ENCODE measurements at places on chromosomes 1 and 21. TPM values are rescaled to one million over a fixed set of nuclear protein-coding genes. Genes with fewer than 3 reads are reported as not detected.
A peak's percentile ranks its signal among the peaks of the same experiment; 100 is the strongest.

Gene TFF2
- not detected for polyA plus RNA-seq

Gene EXO1
- polyA plus RNA-seq, result 1.2 TPM

DNA sequence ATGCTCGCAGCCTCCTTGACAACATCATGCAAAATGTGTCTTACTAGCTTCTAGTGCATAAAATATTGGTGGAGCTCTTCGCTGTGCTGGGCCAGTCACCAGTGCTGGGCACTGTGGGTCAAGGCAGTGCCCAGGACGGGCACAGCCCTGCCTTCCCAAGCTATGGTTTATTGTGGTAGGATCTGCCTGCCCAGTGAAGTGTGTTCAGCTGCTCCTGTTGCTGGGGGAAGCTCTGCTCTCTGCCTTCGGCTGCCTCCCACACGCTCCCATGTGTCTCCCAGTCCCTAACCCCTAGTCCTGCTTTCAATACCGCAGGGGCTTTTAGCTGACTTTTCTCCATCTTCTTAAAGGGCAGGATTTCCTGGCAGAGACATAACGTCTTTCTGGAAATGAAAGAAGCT lies 15.7 kb downstream of the EPHX1 start:
- H3K36me3 ChIP-seq, result peaks cover 22% of the 10 kb centered on the region
- DNase-seq, result no peak
- no peak overlapping the region for H3K4me3 ChIP-seq
- peaks cover 25% of the 10 kb centered on the region for H3K4me1 ChIP-seq
- no peaks in the 10 kb centered on the region for H3K27me3 ChIP-seq
- H3K27ac ChIP-seq, result peak overlapping the region; percentile 33

DNA sequence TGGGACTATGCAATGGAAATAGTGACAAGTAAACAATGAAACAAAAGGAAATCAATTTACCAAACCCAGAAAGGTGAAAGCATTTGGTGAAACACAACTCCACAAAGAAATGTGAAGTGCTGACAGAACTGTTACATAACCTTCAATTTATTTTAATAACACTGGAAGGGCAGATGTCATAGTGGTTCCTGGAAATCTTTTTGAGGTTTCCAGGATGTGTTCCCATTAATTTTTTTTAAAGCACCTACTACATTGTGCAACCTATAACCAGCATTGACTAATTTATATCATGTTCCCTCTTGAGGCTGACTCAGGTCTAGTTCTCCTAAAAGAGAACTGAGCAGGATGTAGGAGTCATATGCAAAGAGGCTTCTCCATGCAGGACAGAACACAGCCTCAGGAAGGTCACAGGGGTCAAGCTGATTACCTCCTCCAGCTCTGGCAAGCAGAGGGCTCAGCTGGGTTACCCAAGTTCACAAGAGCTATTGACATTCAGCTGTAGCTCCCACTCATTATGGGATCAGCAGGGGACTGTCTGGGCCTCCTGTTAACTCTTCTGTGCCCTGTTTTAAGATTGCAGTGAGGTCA lies 157.1 kb upstream of the NRIP1 start:
- H3K36me3 ChIP-seq, result no peaks in the 10 kb centered on the region
- H3K4me1 ChIP-seq, result peaks cover 39% of the 10 kb centered on the region
- H3K4me3 ChIP-seq, result no peak overlapping the region
- no peak for DNase-seq
- peak overlapping the region; percentile 53 for H3K27ac ChIP-seq
- H3K27me3 ChIP-seq, result no peaks in the 10 kb centered on the region

DNA sequence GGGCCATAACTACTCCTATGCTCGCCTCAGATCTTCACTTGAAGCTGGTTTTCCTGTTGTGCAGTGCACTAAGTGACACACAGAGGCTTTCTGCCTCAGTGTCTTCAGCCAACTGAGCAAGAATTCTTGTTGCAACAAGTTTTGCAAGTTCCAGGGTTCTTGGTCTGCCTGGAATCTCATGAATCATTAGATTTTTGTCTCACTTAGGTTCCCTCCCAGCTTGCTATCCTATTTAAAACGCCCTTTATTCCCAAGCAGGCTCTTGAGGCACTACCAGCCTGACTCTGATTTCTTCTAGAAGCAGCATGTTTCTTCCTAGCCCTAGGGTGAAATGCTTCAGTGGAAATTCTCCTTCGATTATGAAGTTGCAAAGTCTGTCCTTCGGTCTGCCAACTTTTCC lies 158.8 kb downstream of the C1orf21 start:
- H3K4me3 ChIP-seq, result no peak overlapping the region
- no peak overlapping the region for H3K27ac ChIP-seq
- no peaks in the 10 kb centered on the region for H3K4me1 ChIP-seq
- DNase-seq, result no peak
- H3K36me3 ChIP-seq, result no peaks in the 10 kb centered on the region

DNA sequence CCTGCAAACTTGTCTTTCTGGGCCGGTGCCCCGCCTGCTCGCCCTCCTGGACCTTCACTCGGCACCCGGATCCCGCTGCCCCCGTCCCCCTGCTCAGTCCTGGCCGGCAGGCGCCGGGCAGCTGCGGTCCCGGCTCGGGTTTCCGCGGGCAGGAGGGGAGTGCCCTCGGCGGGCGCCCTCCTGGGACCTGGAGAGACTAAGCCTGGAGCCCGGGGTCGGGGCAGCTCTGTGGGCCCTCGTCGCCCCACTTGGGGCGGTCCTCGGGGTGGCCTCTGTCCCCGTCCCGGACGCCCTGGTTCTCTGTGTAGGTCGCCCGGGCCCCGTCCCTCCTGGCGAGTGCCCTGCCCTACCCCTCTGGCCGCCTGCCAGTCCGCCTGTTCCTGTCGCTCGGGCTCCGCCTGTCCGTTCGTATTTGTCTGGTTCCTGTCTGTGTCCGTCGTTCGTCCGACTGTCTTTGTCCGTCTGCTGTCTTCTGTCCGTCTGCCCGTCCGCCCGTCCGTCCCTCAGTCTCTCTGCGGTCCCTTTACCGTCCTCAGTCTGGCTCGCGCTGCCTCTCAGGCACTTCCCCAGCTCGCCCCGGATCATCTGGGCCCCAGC lies 490 bp downstream of the SERINC2 start:
- DNase-seq, result peak; percentile 87
- no peaks in the 10 kb centered on the region for H3K27me3 ChIP-seq
- no peaks in the 10 kb centered on the region for H3K36me3 ChIP-seq

All from spleen (tissue), 13 donors.